Amniotic epithelial cell (primary cell): ENCODE measurements at places on chromosomes 7 and 10.
A peak's percentile ranks its signal among the peaks of the same experiment; 100 is the strongest.

DNA sequence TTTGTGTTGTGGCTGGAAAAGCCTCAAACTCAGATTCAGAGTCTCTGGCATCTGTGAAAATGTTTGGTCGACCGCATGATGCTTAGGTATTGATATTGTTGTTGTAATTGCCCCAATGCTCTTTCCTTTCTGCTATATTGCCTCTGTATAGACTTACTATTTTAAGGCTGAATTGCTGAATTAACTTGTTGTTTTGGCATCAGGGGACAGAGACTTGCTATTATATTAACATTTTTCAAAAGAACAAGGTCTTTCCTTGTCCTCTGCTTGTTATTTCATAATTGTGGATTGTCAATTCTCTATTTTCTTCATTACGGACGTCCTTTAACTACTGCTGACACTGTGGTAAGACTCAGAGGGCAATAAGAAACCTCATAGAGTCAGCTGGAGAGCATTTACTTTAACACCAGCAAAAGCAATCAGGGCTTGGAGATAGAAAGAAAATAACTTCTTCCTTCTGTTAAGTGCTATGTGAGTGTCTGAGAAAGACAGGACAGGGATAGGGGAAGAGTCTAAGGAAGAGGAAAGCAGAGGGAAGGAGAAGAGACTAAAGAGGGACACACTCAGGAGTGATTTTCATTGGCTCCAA, 17.6 kb downstream of the CPED1 start:
- no peak for DNase-seq

- DNase-seq = no peak
Observed at GRCh38 chr10:22370320-22370719, 25.0 kb downstream of the SPAG6 start.

DNA sequence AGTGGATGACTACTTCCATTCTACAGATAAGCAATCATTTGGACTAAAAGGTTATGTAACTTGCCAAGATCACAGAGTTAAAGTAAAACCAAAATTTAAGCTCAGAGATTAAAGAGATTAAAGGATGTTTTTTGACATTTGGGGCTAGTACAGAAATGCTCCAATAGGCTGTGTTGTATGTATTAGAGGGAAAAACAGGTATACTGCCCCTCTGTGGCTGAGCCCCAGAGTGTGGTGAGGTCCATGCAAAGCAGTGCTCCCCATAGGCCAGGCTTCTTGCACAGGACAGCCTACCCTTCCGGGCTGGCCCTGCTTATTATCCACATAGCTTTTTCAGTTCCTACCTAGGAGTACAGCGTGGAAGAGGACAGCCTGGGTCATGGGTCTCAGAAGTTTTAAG, 322.8 kb downstream of the POM121L12 start:
- DNase-seq = no peak

GRCh38 chr10:75398692-75399460, 2.7 kb downstream of the ZNF503 start:
- no peak for DNase-seq

GRCh38 chr7:122975341-122975740, 20.2 kb downstream of the TAS2R16 start:
- no peak for DNase-seq

GRCh38 chr7:12107841-12108254, 103.2 kb upstream of the TMEM106B start:
- peak; percentile 67 for DNase-seq

DNA sequence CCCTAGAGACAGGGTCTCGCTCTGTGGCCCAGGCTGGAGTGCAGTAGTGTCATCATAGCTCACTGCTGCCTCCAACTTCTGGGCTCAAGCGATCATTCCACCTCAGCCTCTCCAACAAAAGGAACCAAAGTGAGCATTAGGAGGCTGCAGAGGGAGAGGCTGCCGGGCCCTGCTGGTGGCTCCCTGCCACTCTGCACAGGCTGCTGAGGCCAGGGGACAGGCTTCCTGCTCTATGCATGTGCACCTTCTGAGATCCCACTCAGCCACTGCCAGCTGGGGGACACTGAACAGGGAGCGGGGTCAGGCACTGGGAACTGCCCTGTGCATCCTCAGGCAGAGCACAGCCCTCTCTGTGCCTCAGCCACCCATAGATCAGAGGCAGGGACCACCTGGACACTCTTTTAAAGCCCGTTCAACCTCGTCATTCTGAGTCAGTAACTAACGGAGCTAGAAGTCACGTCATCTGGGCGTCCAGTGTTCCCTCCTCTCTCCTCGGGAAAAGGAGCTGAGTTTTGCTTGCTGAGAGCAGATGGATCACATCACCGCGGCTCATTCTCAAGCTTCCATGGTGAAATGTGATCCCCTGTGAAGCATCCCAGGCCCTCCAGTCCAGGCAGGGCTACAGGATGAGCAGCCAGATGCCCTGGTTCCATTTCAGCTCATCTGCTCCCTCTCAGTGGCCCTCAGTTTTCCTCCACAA, 109.6 kb downstream of the MYL10 start:
- DNase-seq = peak; percentile 23

- DNase-seq = peak; percentile 45
Observed at GRCh38 chr10:60444494-60445064, 54.9 kb upstream of the ANK3 start.

- DNase-seq = peak; percentile 59
Observed at GRCh38 chr10:21934307-21934706, 69.2 kb downstream of the DNAJC1 start.

DNA sequence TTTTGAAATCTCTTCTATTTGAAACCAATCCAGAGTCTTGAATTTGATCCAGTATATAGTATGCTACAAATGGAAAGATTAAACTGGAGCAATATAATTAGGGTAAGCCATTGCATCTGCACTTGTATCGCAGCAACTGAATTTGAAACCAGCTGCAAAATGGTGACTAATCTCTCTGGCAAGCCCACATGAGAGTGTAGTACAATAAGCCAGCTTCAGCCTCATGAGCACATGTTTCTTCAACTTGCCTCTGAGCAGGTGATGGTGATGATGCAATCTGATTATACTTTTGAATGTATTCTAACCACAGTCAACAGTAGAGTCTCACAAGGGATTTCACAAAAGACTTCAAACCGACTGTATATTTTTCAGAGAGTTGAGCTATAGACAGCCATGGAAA, 829 bp upstream of the RPA3 start:
- peak; percentile 97 for DNase-seq

GRCh38 chr10:65319493-65319892, 1606.3 kb upstream of the LRRTM3 start:
- DNase-seq = no peak

- DNase-seq = no peak
Observed at GRCh38 chr7:69957661-69958060, 359.4 kb downstream of the AUTS2 start.

- DNase-seq = peak; percentile 29
Observed at GRCh38 chr10:59805014-59805413, 51.8 kb upstream of the MRLN start.

DNA sequence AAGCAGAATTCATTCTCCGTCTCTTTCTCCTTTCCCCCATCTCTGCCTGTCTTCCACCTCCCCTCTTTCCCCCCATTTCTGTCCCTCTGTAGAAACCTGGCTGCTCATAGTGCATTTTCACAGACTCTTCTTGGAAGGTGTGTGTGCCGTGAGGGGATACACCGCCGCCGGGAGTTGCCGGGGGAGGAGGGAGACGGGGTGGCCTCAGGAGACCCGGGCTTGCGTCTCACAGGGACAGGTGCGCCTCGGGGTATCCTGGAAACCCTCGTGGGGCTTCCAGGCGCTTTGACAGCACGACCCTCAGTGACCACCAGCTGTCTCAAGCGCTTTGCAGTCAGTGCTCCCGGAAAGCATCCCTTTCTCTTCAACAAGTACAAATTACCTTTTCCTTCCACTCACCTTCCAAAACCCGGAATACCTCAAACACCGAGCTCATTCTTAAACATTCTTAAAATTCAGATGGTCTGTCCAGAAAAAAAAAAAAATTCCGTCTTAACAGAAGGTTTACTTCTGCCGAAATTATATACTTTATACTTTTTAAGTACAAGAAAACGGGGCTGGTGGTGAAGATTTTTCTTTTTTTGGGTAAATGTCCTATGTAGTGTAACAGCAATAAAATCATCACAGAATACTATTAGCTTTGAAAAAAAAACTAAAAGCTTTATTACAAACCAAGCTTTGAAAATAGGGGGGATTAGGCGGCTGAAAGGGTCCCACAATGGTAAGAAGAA, 8.2 kb downstream of the EMX2 start:
- DNase-seq = no peak

DNA sequence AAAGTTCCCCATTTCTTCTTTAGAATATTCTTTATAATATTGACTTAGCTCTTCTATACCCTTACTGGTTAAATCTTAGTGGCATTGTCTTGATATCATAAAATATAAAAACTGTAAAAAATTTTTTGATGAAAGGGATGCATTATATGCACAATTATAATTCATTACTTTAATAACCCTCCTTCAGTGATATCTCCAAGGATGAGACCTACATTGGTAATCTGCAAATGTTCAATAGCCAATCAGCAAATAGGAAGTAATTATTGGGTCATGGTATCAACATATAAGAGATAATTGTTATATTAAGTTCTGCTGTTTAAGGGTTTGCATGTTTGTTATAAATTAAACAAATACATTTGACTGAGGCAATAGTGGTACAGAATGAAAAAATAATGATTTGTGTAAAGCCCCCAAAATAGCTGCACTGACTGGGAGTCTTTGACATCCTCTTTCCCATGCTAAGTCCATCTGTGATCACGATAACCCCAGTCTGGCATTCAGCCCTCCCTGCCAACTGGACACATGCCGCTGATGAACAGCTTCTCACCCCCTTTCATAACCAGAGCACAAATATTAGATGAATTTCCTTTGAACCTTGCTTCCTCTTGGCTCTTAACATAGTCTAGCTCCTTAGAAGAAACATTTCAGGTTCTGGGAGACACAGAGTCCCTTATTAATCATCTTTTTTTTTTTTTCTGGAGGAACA, 169.5 kb downstream of the CPED1 start:
- DNase-seq = no peak

GRCh38 chr10:82208726-82209125, 333.7 kb downstream of the NRG3 start:
- no peak for DNase-seq

- peak; percentile 59 for DNase-seq
Observed at GRCh38 chr7:130758429-130759056, 24.5 kb upstream of the KLF14 start.

GRCh38 chr10:3800586-3800985, 15.6 kb upstream of the KLF6 start:
- DNase-seq = no peak

DNA sequence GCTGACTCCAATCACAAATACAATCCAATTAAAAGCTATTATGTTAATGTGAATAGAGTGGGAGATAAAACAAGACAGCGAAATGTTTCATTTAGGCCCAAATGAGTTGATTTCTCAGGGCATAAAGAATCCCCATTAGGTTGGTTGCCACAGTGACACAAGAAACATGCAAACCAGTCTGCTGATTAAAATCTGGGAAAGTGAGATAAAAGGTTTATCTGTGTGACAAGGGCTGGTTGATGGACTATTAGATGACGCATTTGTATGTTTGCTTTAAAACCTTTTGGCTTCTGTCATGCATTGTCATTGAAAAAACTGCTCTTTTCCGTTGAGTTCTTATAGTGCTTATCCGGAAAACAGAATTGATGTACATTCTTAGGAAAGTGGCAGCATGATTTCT, 658.2 kb downstream of the GATA3 start:
- DNase-seq = no peak

- DNase-seq = peak; percentile 36
Observed at GRCh38 chr7:17274551-17275245, 23.8 kb upstream of the AHR start.

DNA sequence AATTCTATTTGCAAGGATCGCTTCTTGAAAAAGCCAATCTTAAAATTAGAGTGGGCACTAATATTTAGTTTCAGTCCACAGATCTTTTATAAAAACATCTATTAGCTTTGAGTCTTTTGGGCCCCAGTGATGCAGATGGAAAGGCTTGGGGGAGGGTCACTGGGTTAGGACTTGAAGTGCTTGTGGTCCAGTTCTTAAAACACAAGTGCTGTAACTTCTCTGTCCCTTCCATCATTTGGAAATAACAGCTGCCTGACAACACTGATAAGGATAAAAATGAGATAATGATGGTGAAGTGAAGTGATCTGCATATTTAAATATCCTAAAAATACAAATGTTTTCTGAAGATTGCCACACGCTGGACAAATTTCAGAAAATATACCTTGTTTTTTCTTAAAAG, 37.1 kb upstream of the ZRANB1 start:
- no peak for DNase-seq

GRCh38 chr7:132516042-132516840, 60.0 kb downstream of the PLXNA4 start:
- no peak for DNase-seq

GRCh38 chr7:129238546-129238945, 13.7 kb downstream of the AHCYL2 start:
- no peak for DNase-seq

DNA sequence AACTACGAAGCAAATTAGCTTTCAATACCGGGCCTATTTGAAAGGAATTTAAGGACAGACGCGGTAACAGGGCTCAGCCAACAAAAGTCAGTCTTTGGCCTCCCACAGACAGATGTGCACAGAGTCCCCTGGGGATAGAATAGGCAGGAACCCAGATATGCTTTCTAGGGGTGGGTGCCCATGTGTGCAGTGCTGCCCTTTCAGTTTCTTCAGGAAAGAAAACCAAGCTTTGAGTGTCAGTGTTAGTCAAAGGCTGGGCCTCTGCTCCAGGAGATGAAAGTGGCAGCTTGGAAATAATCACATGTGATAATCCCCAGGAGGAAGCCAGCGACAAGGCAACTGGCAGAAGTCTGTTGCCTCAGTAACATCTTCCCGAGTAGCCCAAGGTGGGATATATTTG, 43.8 kb upstream of the CSTF2T start:
- no peak for DNase-seq

DNA sequence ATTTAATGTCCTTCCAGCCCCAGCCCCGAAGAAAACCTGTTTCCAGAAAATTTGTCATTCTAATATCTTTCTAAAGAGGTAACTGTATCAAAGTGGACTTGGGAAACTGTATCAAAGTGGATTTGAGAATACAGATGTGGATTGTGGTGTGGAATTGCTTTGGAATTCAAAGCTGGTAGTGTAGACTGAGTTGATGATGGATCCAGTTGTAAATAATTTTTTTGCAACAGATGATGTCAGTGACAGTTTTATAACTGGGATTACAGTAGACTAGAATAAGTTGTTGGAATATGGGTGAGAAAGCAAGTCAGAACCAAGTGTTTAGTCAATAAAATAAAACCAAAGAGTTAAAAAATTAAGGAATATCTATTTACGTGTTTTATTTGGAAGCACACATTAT, 202.1 kb downstream of the LRMDA start:
- no peak for DNase-seq

DNA sequence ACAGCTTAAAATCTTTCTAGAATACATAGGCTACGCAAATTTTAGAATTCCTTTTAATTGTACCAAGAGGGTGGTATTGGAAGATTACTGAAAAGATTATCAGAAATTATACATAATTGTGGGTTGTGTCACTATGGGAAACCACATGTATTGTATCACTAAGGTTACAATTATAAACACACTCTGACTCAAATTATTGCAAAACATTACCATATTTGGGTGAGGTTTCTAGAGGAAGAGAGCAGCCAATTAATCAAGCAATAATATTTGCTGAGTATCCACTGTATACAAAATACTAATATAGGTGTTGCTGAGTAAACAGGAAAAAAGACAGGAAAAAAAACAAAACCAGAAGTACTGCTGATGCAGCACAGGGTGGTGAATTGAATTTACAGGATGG, 3.1 kb upstream of the CAPZA2 start:
- DNase-seq = peak; percentile 91
